Left renal cortex interstitium (tissue), 4 donors: ENCODE measurements at places on chromosomes 3 and 15.

DNA sequence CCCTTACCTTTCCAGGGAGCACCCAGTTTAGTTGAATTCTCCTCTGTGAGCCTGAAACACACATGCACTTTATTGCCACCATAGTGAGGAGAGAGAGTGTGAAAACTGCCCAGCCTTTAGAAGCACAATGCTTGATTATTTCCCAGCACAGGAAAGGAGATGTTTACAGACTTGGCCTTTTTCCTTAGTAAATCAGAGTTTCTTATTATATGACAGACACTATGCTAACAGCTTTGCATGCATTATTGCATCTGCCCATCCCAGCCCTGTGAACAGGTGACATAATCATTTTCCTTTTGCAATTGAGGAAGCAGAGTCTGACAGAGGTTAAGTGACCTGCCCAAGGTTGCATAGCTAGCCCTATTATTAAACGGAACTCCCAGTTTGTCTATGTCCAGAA lies 36.5 kb downstream of the CAPN3 start:
- no peak for DNase-seq

- peak; percentile 43 for DNase-seq
These were observed 50.4 kb upstream of the TBC1D21 start for GRCh38 chr15:73822998-73823397.

- DNase-seq: no peak
These were observed 95.1 kb downstream of the LSAMP start for GRCh38 chr3:116350119-116350733.

GRCh38 chr15:50953302-50953701 lies 44.8 kb downstream of the AP4E1 start:
- DNase-seq: no peak

GRCh38 chr15:85417276-85417675 lies 36.9 kb downstream of the AKAP13 start:
- no peak for DNase-seq

GRCh38 chr3:22969276-22969675 lies 233.9 kb upstream of the UBE2E2 start:
- DNase-seq: no peak

DNA sequence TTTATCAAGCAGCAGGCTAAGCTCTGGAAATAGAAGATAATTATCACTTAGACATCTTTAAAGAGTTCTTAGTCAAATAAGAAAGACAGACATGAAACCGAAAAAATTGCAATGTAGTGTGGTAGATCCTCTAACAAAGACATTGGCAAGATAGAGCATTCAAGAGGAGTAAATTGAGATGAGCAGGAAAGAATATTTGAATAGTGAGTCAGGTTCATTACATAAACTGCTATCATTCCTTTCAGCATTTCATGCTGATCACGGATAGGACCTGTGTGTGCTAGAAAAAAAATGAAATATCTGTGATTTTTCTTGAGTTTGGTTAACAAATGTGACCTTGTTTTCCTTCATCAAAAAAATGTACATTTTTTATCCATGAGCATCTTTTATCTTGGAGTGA lies 460.9 kb downstream of the OTOL1 start:
- no peak for DNase-seq

GRCh38 chr15:40470423-40471104 lies at the start of gene CHST14:
Gene CHST14, plus strand, starts transcription at chr15:40470984. Its CDS starts 230 bp downstream, at chr15:40471214.
- DNase-seq: peak; percentile 41
